Parietal lobe (tissue), 2 donors: ENCODE measurements at places on chromosomes 6 and 20. TPM values are rescaled to one million over a fixed set of nuclear protein-coding genes. Genes with fewer than 3 reads are reported as not detected.

Gene HSPA1L
- total RNA-seq: 3.1 TPM

Gene PLCG1
- total RNA-seq: 264 TPM

Gene FKBP1C
- 0.94 TPM for total RNA-seq

Gene MAPK13
- total RNA-seq: 3.4 TPM

Gene GDAP1L1
- total RNA-seq: 121 TPM

Gene SLPI
- total RNA-seq: not detected

Gene CLIC1
- total RNA-seq: 20.0 TPM

Gene OPN5
- not detected for total RNA-seq

Gene PGM3
- total RNA-seq: 71.7 TPM

Gene DEFB121
- not detected for total RNA-seq

Gene DNAH8
- under 0.01 TPM for total RNA-seq

Gene C20orf202
- 1.3 TPM for total RNA-seq

Gene MUCL3
- not detected for total RNA-seq

Gene GABRR1
- not detected for total RNA-seq

Gene NKX2-2
- 0.31 TPM for total RNA-seq

Gene NRN1
- 13.1 TPM for total RNA-seq

Gene SRSF12
- total RNA-seq: 38.2 TPM

Gene TRAPPC3L
- not detected for total RNA-seq

Gene KHDC1L
- not detected for total RNA-seq

Gene GATA5
- total RNA-seq: not detected

Gene POLR1H
- 13.5 TPM for total RNA-seq

Gene HLA-G
- total RNA-seq: not detected

Gene PNPLA1
- not detected for total RNA-seq

Gene PSMG4
- 70.1 TPM for total RNA-seq
